ENCODE measurements at places on chromosomes 2 and 18. TPM values are rescaled to one million over a fixed set of nuclear protein-coding genes. Genes with fewer than 3 reads are reported as not detected.

The DLGAP1 gene
- total RNA-seq = 4.0 TPM

DNA sequence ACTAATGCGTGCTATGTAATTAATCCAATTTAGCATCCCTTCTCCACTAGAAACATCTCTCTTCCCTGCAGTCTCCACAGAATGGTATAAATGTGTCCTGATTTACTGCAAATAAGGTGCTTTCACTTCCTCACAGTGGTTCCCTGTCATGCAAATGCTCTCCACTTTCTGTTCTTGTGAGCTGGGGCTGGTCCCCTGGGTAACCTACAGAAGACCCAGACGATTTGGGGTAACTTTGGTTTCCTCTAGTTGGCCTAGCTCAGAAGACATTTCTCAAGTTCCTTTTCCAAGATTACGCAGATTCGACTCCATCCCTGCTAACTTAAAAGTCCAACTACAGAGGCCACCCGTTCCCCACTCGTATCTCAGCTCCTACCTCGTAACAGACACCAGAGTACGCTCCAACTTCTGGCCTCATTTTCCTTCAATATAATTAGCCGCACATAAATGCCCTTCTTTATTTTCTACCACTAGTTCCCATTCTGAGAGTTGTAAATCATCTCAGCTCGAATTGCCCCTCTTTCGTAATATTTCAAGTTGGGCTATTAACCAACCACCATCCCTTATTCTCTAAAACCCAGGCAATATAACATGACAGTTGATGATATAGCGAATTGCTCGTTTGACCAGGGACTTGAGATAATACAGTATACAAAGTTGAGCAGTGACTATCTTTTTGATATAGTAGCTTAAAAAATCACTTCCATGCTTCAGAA lies 28.8 kb upstream of the NEDD4L start:
- DNase-seq = no peak

DNA sequence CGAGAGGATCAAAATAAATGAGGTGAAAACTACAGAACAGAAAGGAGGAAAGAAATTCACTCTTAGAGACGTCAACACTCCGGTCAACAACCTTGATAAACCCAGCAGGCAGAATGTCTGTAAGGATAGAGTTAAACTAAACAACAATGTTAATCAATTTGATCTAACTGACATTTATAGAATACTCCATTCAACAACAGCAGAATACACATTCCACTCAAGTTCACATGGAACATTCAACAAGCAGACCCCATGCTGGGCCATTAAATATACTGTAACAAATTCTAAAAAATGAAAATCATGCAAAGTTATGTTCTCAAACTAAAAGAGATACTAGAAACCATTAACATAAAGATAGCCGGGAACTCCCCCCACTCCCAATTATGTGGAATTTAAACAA lies 41.8 kb downstream of the FAM210A start:
- no peak for DNase-seq

DNA sequence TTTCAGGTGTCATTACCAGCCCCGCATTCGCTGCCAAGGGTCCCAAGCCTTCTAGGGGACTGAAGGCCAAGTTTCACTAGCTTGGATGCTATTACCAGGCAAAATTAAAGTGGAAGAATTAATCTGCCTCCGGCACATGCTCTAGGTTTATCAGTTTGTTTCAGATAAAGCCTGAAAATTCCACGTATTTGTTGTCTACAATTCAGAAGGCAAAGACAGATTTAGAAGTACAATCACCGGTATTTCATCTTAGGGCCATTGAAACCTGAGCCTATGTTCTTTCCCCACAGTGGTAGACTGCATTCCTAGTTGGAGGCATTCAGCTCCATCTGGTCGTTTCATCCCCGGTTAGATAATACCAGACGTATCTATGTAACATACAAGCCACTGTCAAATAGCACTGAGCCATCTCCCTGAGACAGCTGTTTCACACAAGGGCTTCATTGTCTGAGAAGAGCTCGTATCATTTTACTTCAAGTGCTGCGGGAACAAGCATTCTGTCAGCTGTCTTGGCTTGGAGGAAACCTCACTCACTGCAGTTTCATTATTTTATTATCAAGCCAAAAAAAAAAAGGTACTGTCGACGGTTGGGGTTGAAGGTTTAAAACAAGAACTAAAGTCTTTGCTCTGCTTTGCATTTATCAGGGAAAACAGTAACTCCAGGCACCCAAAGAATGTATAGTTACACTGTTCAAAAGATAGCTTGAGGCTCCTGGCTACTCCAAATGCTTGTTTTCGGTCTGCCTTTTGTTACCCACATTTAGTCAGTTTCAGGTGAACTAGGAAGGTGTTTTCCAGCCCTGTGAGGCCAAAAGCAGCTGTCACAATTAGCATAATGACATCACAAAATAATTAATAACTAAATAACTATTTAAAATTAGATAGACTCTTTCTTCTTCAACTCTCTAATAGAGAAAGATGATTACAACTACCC lies 76.7 kb downstream of the TGIF1 start:
- DNase-seq = no peak

The ANO7 gene
- 1.0 TPM for total RNA-seq

- no peak for DNase-seq
Measured at GRCh38 chr2:162734866-162735265, 103.7 kb downstream of the KCNH7 start.

The PTCD3 gene
- 54.7 TPM for total RNA-seq

DNA sequence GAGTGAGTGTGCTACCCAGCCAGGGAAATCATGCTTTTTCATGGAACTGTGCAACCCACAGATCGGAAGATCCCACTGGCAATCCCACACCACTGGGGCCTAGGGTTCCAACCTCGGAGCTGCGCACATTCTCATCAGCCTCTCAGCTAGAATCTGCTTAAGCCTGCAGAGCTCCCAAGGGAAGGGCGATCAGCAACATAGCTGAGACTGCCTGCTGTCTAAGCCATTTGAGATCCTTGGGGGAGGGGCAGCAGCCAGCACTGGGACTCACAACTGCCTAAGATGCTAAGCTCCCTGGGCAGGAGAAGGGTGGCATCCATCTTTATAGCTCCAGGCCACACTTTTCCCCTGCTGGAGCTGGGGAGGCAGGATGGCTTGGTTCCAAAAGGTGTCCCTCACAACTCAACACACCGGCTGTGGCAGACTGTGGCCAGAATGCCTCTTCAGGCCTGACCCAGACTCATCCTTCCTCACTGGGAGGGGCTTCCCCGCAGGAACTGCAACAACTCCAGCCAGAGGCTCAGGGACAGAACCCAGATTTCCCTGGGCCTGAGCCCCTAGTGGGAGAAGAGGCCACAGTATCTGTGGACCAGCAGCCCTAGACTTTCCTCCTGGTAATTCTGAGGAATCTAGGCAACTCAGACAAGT lies 1133.3 kb upstream of the PIK3C3 start:
- no peak for DNase-seq

- no peak for DNase-seq
Measured at GRCh38 chr18:36697905-36698304, 130.9 kb downstream of the TPGS2 start.

The ASIC4 gene
- not detected for total RNA-seq

The CTAGE1 gene
- not detected for total RNA-seq

The GDF7 gene
- total RNA-seq = 1.8 TPM

The D2HGDH gene
- total RNA-seq = 32.8 TPM

DNA sequence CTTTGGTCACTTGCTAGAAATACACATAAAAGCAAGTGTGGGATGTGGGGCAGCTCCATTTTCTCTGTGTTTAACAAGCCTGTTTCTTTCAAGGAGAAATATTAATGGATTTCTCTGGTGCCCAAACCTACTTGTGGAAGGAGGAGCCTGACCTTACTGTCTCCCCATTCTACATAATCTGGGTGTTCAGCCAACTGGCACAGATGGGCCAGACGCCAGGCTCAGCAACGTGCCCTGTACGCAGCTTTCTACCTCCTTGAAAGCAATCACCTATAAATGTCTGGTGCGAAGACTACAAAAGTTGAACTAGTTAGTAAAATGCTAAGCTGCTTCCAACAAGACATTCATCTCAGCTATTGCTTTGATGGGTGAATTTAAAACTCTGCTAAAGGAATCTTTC lies 33.2 kb upstream of the MYO3B start:
- DNase-seq = no peak

The UCN gene
- total RNA-seq = 4.1 TPM

GRCh38 chr2:173028141-173028540 lies 47.5 kb upstream of the MAP3K20 start:
- DNase-seq = no peak

DNA sequence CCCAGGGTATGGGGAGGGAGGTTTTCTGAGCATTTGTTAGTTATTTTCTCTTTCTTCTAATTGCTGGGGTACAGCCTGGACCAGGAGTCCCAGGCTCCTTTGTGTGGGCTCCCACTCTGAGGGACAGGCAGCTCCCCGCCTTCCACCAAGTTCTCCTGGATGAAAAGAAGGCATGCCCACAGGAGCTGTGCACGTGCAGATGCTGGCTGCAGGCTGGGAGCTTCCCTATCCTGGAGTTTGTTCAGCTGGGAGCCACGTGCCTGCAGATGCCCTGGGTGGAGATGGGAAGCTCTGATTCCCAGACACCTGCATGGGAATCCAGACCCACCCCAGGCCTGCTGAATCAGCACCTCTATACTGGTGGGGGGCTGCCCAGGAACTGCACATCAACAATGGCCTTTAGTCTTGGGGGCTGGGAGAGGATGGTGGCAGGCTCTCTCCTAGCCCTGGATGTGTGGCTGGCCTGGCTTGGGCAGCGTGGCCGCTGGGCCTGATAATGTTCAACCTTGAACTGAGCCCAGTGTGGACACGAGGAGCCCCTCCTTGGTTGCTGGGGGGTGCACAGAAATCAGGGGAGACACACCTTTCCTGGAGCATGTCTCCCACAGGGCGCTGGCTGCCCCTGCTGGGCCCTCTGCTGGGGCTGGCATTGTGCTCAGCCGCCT lies 233.6 kb upstream of the HS6ST1 start:
- no peak for DNase-seq

The LAPTM4A gene
- total RNA-seq = 98.7 TPM

- no peak for DNase-seq
Measured at GRCh38 chr2:13401312-13401711, 684.6 kb downstream of the TRIB2 start.

DNA sequence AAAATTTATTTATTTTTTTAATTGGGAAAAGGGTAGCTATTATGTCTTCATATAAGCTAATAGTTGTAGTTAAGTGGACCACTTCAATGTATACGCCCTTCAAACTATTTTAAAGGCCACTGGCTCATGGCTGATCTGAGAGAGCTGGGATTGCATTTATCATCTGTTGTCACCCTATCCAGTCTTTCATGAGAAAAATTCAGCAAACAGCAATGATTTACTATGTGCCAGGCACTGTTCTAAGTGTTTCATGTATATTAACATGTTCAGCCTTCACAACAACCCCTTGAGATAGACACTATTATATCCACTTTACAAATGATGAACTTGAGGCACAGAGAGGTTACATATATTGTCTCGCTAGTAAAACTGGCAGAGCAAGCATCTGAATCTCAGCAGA lies 66.1 kb upstream of the ZNF397 start:
- DNase-seq = no peak

DNA sequence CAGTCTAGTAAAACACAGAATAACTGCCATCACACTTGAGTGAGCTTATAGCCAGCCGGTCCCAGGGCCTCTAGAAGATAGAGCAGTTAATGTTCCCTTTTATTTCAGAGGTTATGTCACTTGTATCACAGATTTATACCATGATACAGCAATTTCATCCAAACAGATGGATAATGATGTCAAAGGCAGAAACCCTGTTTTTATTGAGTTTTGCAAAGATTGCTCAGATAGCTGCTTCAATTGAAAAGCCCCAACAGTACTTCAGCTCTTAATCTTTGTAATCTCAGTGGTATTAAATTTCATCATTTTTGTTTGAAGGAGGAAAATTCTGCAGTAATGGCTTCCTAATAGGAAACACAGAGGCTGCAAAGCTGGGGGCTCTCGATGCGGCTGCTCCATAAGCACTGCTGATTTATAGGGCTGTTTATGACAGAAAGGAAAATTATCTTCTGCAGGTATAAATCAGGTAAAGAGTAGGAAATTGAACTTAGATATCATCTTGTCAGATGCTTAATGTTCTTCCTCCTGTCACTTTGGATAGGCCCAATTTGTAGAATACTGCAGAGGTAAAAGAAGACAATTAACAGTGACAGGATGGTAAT lies 112.3 kb downstream of the LNPK start:
- DNase-seq = no peak

DNA sequence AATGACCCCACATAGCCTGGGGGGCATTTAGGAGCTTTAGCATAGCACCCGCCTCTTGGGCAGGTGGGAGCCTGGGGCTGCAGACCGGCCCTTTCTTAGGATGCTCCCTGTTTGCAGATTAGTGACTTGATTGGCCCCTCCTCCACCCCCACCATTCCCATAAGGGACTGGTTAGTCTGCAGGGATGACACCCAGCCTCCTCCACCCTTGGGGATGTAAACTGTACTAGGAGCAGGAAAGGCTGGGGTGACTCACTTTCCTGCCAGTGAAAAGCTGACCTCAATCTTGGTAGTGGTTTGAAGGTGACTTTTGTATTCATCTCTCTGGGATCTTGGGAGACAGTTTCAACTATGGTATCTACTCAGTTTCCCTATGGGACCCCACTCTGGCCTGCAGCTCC lies 24.2 kb downstream of the CTIF start:
- no peak for DNase-seq

DNA sequence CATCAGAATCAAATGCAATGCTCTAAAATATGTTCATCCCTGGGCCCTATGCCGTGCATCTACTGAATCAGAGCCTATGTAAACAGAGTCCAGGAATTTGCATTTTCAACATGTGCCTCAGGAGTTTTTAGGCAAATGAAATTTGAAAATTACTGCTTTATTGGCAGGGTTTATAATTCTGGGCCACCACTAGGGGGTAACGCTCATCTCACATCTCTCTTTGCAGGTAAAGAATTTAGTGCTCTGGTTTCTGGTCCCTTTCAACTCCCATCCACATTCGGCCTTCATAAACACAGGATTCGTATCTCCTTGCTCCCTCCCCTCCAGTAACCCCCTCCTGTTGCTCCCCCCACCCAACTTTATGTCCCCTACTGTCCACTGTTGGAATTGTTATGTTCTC lies 49.3 kb downstream of the LYPD6B start:
- DNase-seq = no peak

DNA sequence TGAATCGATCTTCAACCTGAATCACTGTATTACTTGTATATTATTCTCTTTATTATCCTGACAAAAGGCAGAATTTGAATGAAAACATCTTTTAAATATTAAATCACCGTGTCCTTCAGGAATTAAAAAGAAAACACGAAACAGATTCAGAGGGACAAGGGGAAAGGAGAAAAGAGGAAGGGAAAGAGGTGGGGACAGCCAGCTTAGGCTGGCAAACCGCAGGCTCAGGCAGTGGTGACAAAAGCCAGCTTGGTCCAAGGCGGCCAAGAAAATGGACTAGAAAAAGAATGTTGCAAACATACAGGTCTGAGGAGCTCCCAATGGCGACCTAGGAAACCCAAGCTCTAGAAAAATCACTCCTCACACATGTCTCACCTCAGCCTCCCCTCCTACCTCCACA lies 6.8 kb downstream of the B4GALT6 start:
- no peak for DNase-seq
